Stimulated activated CD4-positive, alpha-beta T cell treated with anti-CD3 and anti-CD28 coated beads, Interleukin-1b, Interleukin-23, amount 100 ng/mL, for 24 hours (primary cell): ENCODE measurements at places on chromosomes 7 and 10.

- no peak for DNase-seq
These were observed 57.5 kb downstream of the COL17A1 start for GRCh38 chr10:104028146-104028545.

- no peak for DNase-seq
These were observed 111.1 kb upstream of the DPP6 start for GRCh38 chr7:153941061-153941460.

- DNase-seq, result no peak
These were observed 86.0 kb downstream of the ARID5B start for GRCh38 chr10:61987537-61987936.

DNA sequence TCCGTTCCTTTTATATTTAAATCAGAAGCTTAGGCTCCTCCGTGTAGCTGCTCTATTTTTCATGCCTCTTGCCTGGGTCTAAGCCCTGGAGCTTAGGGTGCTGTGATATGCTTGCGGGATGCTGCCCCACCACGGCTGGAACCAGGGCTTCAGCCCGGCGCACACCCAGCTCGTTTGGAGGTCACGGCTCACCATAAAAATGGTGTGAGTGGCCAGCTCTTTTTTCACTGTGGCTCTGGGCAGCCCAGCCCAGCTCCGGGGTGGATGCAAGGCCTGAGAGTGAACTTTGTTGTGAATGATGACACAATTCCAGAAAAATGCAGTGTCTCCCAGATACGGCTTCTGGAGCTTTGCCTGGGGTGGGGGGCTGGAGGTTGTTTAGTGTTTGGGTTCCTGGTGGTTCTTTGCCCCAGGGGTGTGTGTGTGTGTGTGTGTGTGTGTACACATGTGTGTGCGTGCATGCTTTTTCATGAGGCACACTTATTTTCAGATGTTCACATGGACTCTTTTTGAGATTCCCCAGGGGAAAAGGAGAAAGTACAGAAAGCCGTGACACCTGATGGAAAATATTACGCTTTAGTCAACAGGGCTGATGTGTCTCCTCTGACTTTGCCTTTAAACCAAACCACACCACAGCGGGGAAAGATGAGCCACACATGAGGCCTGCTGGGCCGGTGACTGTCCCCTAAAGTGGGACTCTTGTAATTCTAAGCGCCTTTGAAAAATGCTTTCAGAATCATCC lies 46.2 kb downstream of the GRK5 start:
- peak; percentile 56 for DNase-seq

- DNase-seq, result no peak
These were observed 8.4 kb downstream of the CYCS start for GRCh38 chr7:25116621-25117020.

DNA sequence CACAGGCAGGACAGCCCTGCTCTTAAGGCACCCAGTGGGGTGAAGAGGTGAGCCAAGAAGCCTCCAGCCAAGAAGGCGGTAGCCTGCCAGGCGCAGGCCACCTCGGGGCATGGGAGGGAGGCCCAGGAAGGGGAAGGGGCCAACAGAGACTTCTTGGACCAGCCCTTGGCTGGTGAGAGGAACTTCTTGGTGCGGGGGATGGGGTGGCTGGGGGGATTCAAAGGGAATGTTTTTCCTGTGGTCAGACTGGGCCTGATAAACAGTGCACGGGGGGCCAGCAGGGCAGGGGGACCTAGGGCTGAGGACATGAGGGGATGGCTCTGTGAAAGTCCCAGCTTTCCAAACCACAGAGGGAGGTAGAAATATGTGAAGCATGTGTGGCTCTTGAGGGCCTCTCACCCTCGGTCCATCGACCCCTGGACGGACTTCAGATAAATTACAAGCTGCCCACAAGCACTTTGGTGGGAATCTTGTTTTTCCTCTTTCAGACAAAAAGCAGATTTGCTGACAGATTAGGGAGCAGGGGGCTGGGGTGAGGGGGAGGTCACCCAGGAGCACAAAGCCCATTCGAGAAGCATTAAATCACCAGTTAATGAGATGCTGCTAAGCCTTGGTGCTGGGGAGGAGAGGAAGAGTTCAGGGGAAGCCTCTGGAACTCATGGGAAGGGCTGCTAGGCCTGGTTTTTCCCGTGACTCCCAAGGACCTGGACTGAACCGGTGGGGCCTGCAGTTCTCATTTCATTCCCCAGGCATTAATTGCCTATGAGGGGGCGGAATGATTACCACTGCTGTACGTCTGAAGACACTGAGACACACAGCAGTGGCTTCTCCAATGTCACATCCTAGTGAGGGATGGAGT lies 11.3 kb downstream of the CRYGN start:
- no peak for DNase-seq

DNA sequence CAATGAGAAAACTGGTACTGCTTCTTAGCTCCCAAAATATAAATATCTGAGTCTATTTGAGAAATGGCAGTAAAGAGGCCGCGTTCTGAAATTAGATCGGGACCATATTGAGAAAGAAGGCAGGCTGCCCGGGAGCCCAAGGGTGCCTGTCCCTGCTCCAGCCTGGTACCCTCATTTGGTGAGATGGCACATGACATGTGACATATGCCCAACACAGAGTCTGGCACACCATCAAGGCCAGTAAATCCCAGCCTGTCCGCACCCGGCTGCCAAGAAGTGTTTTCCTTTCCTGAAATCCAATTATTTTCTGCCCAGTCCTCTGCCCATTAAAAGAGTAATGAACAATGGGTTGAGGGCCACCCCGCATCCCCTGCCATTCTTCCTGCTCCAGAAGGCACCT lies 66.4 kb downstream of the CDH23 start:
- no peak for DNase-seq
